ENCODE measurements at places on chromosomes 11 and 22. TPM values are rescaled to one million over a fixed set of nuclear protein-coding genes. Genes with fewer than 3 reads are reported as not detected.

The MPZL2 gene
- total RNA-seq = 111 TPM

DNA sequence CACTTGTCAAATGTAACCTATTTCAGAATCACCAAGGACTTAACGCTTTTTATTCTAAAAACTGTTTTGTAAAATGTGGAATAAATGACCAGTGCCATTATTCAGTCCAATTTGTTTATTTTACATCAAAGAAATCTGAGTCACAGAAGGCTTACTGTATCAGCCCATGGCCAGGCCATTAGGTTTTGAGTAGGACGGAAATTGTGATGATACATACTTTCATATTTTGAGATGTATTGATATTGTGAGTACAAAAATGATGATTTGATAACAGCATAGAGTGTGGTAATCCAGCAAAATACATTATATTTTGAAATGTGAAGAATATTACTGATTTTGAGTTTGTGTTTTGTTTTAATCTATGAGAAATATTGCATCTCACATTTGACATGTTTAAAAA is 81.1 kb downstream of the PIWIL3 start:
- H3K4me3 ChIP-seq = no peak overlapping the region
- H3K27me3 ChIP-seq = peaks cover 5% of the 10 kb centered on the region
- no peak for DNase-seq
- H3K27ac ChIP-seq = no peak overlapping the region

The DEUP1 gene
- not detected for total RNA-seq

The USH1C gene
- not detected for total RNA-seq

DNA sequence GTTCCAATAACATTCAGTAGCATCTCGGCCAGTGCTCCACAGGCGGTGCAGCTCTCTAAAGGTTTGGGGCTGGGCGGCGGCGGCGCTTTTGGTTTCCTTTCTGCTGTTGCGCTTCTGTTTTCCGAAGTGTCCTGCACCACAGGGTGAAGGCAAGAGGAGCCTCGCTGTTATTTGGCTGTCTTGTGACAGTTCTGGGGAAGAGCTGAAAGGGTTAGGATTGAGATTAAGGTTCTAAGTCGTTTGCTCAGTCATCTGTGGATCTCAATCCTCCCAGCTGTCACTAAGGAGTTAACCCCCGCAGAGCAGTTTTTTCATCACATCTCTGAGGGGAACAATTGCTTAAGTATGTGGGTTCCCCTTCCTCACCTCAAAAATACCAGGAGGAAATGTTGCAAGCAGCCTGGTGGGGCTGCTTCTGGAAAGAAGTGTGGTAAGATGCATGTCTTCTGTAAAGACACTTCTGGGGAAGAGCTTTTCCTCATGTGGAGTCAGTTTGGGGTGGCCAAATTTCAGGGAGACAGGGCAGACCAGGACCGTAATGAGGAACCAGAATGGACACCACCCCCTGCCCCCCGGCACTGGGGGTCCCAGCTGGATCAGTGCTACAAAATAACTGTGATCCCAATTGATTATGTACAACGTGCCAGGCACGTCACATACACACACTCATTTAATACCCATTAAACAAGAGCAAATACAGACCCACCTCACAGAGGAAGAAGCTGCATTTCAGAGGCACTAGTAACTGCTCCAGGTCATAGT is 14.2 kb downstream of the TMEM121B start:
- H3K27me3 ChIP-seq = no peaks in the 10 kb centered on the region
- no peak overlapping the region for H3K4me3 ChIP-seq

The LRRC4C gene
- 0.19 TPM for total RNA-seq

DNA sequence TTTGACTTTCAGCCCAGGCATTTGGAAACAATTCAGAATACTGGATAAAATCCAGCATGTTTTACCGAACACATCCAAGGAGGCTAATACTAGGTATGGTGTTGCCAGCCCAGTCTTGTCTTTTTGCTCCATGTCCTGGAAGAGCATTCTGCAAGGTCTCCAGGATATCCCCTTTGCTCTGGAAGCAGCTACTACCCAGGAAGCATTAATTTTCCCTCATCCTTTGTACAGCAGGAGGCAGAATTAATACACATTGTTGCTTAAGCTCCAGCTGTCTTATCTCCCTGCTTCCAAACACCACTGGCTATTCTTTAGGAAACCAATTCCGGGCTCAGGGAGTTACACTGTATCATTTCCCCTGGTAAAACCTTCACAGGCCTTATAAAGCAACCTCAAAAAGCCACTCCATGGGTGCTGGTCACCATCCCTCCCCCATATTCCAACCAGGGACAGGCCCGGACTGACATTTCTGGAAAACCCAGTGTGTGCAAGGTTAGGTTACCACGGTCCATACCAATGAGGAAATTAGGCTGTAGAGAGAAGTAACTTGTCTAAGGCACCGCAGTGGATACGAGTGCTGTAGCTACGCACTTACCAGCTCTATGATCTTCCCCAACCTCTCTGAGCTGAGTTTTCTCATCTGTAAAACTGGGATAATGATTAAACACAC is 1.5 kb upstream of the UBASH3B start:
- peaks cover 26% of the 10 kb centered on the region for H3K27me3 ChIP-seq
- H3K36me3 ChIP-seq = no peaks in the 10 kb centered on the region
- DNase-seq = no peak
- H3K27ac ChIP-seq = no peak overlapping the region
- H3K4me3 ChIP-seq = no peak overlapping the region
- peaks cover 28% of the 10 kb centered on the region for H3K4me1 ChIP-seq

The CDHR5 gene
- not detected for total RNA-seq

GRCh38 chr22:33599596-33599995 is 320.7 kb downstream of the LARGE1 start:
- H3K4me3 ChIP-seq = no peak overlapping the region
- H3K27ac ChIP-seq = no peak overlapping the region
- H3K36me3 ChIP-seq = peaks cover 3% of the 10 kb centered on the region
- H3K4me1 ChIP-seq = no peaks in the 10 kb centered on the region

The TMEM45B gene
- total RNA-seq = 32.7 TPM

The FERMT3 gene
- 11.5 TPM for total RNA-seq

The SLC35E4 gene
- total RNA-seq = 17.5 TPM

The TUBA8 gene
- 7.1 TPM for total RNA-seq

- H3K27ac ChIP-seq = no peak overlapping the region
- H3K27me3 ChIP-seq = no peaks in the 10 kb centered on the region
- DNase-seq = no peak
- no peak overlapping the region for H3K4me3 ChIP-seq
- H3K4me1 ChIP-seq = peaks cover 37% of the 10 kb centered on the region
Observed at GRCh38 chr11:65456418-65456817, 33.8 kb downstream of the NEAT1 start.

The MS4A4A gene
- 4.8 TPM for total RNA-seq

DNA sequence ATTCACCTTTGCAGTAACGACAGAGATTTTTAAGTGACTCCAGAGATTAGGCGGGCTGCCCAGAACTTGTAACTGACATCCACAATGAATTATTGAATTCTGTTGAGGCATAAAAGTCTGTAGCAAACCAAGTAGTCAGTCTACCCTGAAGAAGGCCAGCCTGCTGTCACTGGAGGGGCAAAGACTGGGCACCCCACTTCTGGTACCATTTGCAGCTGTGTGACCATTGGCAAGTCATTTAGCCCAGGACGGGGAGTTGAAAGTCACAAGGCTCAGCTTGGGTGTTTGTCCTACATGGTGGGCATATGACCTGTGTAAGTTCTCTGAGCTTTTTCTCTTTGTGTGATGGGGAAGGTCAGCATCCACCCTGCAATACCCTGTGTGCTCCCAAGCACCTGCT is 119.4 kb downstream of the ARHGAP8 start:
- no peak overlapping the region for H3K27ac ChIP-seq
- no peaks in the 10 kb centered on the region for H3K27me3 ChIP-seq
- no peaks in the 10 kb centered on the region for H3K4me1 ChIP-seq
- no peaks in the 10 kb centered on the region for H3K36me3 ChIP-seq

The RAG2 gene
- not detected for total RNA-seq

- no peaks in the 10 kb centered on the region for H3K27me3 ChIP-seq
- no peaks in the 10 kb centered on the region for H3K4me1 ChIP-seq
- DNase-seq = no peak
- no peak overlapping the region for H3K27ac ChIP-seq
- H3K36me3 ChIP-seq = no peaks in the 10 kb centered on the region
Observed at GRCh38 chr11:95608093-95608492, 181.5 kb downstream of the FAM76B start.
